ENCODE measurements at places on chromosomes 16 and 17.

DNA sequence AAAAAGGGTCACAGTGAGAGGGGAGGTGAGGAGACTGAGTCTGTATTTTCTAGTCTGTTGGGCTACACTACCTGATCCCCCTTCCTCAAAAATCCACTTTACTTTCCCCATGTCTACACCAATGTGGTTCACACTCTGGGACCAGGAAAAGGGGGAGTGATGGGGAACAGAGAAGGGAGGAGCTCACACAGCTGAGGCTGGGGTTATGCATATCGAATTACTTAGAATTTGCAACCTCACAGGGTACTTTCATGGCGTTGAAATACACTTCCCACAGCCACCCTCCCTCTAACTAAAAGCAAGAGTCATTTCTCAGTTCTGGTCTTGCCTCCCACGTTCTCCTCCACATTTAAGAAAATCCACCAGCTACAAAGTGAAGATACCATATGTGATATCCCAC, 14.1 kb downstream of the MAPT start:
- DNase-seq = no peak

DNA sequence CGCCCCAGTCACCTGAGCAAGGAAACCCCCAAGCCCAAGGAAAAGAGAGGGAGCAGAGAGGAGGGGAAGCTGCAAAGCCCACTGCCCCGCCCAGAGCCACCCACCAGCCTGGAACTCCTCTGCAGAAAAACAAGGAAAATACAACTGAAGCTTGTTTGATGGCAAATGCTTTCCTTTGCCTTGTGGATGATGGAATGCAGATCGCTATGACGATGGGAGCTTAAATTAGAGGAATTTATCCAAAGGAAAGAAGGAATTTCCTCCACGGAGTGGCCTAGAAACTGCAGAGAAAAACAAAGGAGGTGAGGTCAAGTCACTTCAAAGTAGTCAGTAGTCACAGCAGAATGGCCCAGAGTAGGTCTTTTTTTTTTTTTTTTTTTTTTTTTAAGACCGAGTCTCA, 31.5 kb upstream of the ASGR2 start:
- DNase-seq = no peak

GRCh38 chr17:9021992-9022572, 772 bp downstream of the NTN1 start:
- DNase-seq = peak; percentile 28

DNA sequence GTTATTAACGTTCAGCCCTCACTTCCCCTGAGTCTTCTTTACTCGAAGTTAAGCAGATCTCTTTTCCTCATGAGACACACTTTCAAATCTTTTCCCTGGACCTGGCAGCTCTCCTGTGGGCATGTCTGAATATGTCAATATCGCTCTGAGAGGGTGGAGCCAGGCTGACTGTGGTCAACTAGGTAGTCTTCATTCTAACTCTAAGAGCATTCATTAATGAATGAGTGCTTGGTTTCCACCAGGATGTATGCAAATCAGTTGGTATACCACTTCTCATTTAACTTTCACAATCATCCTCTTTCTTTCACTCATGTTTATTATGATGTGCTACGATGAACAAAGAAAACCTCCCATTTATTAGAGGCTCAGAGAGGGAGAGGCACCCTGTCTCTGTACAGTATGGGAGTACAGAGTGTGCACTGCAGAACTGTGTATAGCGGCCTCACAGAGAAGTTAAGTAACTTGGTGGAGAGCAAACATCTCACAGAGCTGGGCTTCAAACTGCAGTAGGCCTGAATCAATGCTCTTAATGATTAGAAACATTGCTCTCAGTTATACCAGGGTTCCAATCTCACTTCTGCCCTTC, 39.9 kb downstream of the OTOA start:
- no peak for DNase-seq

GRCh38 chr16:76756951-76757350, 434.0 kb upstream of the MON1B start:
- DNase-seq = no peak

DNA sequence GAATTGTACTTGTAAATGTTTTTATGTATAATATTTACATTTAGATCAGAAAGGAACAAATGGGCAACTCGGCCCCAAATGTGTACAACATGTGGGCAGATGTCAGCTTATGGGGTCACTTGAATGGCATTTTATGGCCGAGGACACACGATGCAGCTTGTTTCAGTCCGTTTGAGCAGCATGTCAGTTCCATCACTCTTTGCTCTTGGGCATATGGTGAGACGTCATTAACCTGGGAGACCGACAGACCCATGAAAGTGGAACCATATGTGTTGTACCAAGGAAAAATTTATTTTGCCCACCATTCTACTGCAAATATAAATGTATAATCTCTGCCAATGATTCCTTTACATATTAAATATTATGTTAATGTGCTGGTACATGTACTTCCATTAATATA, 561.9 kb upstream of the SOX9 start:
- DNase-seq = no peak

DNA sequence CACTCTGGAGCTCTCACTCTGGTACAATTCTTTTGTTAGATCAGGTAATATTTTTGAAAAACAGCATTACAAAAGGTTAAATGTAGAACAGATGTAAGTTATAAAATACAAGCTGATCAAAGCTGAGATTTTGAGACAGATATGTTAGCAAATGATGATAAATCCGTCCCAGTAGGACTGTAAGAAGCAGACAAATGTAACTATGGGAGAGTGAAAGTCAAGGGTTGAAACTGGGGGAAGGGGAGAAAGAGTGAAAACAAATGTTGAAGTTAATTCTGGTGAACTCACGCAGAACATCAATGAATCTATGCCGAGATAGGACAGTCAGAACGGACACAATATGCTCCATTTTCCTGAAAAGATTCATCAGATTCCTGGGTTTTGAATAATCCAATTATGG, 298.9 kb upstream of the IRX5 start:
- no peak for DNase-seq

DNA sequence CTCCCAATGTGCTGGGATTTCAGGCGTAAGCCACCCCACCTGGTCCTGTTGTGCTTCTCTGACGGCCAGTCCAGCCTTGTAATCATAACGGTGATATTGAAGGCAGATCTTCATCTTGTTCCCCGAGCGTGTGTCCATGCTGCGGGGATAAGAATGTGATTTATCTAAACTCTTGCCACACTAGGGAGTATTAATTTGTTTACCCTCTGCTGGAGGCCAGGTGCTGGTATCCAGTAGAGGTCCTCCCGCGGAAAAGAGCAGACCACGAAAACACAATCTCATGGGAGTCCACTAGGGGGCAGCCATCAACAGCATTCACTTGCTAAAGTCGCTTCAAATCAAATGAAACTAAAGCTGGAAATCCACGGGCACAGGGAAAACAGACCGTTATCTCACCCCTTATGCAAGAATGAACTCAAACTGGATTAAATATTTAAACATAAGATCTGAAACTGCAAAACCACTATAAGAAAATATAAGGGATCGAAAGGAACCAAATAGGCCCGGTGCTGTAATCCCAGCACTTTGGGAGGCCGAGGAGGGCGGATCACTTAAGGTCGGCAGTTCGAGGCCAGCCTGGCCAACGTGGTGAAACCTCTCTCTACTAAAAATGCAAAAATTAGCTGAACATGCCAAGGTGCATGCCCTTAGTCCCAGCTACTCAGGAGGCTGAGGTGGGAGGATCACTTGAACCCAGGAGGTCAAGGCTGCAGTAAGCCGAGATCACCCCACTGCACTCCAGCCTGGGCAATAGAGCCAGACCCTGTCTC, 22.3 kb upstream of the RBBP6 start:
- DNase-seq = peak; percentile 82

DNA sequence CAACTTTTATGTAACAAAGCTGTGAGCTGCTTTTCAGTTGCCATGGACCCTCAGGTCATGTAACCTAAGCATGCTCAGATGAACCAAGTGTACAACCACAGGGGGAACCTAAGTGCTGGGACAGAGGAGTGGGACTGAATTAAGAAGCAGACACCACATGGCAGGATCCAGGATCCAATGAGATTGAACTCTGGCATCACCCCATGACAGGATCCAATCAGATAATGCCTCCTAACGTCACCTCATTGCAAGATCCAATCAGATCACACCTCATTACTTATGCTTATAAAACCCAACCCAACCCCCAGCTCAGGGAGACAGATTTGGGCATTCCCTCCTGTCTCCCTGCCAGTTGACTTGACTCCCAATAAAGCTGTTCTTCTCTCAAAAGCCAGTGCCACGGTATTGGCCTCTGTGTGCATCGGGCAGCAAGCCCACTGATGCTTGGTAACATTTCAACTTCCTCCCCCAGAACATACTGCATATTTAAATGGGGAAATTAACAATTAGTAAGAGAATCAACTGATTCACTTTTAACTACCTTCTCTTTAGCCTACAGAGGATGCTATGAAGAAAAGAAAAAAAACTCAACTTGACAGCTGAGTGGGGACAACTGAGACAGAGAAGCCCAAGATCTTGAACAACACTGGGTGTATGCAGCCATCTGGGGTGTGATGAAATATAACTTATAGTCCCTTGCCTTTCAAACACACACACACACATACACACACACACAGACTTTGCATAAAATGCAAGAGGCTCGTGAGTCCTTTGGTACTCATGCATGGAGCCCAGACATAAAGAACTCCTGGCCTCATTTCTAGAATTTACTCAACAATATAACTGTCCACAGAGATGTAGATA, 148.4 kb downstream of the SLC39A11 start:
- no peak for DNase-seq

GRCh38 chr16:78780808-78781207, 681.4 kb downstream of the WWOX start:
- DNase-seq = no peak

DNA sequence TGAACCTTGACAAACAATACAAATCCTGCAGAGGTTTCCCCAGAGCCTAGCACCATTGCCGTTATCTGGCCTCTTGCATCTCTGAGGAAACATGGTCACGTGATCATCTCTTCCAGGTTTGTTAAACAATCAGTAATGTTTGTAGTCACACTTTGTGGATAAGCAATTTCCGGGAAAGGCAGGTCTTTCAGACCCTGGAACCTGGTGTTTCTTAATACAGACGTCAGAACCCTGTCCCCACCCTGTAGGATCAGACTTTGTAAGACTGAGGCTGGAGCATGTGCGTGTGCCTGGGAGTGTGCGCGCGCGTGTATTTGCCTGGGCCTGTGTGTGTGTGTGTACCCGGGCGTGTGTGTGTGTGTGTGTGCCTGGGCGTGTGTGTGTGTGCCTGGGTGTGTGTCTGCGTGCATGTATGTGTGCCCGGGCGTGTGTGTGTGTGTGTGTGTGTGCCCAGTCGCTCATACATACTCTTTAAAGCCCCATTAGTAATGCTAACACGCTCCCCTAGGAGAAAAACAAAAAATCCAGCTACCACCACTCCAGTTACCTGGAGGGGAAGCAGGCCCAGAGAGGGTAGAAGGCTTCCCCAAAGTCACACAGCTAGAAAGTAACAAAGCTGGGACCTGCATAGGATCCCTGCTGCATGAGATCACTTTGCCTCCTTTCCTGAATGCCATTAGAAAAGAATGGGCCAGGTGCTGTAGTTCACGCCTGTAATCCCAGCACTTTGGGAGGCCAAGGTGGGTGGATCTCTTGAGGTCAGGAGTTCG, 5.3 kb downstream of the CTNS start:
- no peak for DNase-seq

GRCh38 chr17:20243524-20243923, 223.8 kb downstream of the LGALS9B start:
- DNase-seq = no peak

DNA sequence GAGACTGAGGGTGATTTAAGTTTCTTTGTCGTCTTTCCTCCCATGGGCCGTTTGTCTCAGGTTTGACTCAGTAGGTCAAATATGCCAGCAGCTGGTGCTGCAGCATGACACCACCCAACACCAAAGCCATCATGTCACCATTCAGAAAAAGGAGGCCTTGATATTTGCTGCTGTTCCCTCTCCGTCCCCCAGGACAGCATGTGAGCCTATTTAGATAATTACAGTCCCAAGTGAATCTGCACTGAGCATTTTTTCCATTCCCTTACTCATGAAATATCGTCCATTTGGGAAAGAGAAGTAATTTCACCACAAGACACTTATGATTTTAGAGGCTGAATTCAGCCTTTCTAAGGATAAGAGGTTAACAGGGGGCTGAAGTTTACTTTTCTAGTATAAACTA, 62.2 kb upstream of the ADORA2B start:
- no peak for DNase-seq

GRCh38 chr17:75460295-75460694, 3.9 kb downstream of the TMEM94 start:
- no peak for DNase-seq

DNA sequence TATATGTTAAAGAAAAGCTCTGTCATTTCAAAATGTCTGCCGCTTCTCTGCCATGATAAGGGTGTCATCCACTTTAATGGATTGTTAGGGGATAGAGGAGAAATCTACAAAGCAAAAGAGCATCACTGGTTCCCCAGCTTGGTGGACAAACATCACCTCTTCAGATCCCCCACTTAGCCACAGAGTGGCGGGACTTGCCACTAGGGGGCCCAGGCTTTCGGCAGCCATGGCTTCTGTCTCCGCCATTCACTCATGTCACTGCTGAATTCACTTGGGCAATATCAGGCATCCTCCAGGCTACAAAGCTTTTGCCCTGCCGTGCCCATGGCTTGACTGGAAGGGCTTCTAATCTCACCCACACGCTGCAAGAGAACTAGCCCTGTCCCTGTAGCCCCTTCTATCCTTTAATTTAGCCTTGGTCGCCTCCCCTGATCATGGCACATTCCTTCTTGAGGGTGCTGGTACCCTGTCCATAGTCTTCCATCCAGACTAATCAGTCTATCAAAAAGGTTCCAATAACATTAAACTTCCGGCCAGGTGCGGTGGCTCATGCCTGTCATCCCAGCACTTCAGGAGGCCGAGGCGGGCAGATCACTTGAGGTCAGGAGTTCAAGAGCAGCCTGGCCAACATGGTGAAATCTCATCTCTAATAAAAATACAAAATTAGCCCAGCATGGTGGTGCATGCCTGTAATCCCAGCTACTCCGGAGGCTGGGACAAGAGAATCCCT, 34.7 kb downstream of the SBK1 start:
- DNase-seq = peak; percentile 77

- no peak for DNase-seq
Observed at GRCh38 chr16:22216191-22216831, 10.2 kb downstream of the EEF2K start.

DNA sequence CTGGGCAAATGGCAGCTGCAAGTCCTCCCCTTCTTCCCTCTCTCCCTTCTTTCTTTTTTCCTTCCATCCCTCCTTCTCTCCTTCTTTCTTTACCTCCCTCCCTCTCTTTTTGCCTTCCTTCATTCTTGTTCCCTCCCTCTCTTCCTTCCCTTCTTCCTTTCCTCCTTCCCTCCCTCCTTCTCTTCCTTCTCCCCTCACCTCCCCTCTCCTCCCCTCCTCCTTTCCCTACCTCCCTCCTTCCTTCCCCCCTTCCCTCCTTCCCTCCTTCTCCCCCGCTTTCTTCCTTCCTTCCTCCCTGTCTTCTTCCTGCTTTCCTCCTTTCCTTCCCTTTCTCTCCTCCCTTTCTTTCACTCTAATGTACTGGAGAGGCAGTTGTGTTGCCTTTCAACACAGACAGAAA, 110.8 kb upstream of the SALL1 start:
- no peak for DNase-seq

- DNase-seq = no peak
Observed at GRCh38 chr16:86428729-86429517, 81.4 kb upstream of the FOXF1 start.

DNA sequence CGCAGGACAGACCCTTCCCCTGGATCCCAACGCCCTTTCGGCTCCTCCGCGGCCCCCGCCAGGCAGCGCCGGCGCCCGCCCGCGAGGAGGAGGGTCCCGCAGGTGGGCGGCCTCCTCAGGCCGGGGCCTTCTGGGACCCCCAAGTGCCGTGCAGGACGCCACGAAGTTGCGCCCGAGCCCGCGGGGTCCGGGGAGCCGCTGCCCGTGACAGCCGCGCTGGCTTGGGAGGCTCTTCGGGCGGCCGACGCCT, 504 bp downstream of the ERN1 start:
- DNase-seq = no peak

Data from stimulated activated CD4-positive, alpha-beta T cell treated with anti-CD3 and anti-CD28 coated beads, Interleukin-2, amount 100 ng/mL, for 24 hours (primary cell).